ENCODE measurements at places on chromosomes 2 and 18.
A peak's percentile ranks its signal among the peaks of the same experiment; 100 is the strongest.

DNA sequence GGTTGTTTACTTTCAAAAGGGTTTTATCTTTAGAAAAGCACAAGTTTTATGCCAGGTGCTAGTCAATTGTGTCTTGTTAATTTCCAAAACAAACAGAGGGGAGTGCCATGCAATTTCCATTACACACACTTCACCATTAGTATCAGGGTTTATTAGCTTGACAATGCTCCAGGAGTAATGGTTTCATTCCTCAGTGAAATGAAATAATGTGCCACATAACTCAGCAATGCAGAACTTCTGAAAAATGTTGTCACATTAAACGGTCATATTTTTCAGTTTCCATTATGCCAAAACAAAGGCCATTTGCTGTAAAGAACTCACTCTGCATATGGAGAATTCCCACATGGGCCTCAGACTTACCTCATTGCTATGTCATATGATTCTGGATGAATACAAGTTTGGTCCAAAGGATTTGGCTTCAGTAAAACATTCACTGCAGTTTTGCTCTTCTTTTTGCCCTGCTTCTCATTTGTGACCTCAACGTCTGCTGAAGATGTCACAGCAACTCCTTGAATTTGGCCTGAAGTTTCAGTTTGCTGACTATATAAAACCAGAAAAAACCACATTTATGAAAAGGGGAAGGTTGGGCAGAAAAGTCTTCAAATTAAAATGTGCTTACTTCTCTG lies 198.2 kb downstream of the SRBD1 start:
- DNase-seq: peak; percentile 28

- no peak for DNase-seq
Measured at GRCh38 chr2:201821080-201821479, 14.7 kb downstream of the CDK15 start.

DNA sequence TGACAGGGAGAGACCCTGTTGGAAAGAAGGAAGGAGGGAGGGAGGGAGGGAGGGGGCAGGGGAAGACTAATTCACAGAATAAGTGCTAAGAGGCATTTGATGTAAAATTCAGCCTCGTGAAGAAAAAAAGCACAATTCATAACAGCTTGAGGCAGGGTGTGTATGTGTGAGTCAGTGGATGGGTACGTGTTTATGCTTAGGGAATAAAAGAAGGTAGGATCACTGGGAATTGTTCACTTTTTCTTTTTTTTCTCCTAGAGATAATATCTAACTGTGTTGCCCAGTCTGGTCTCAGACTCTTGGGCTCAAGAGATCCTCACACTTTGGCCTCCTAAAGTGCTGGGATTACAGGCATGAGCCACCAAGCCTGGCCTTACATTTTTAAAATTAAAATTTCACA lies 39.2 kb downstream of the WDR33 start:
- peak; percentile 76 for DNase-seq

- no peak for DNase-seq
Measured at GRCh38 chr18:30727849-30728248, 314.7 kb downstream of the DSC3 start.

- no peak for DNase-seq
Measured at GRCh38 chr2:31802711-31803110, 208.1 kb downstream of the MEMO1 start.

DNA sequence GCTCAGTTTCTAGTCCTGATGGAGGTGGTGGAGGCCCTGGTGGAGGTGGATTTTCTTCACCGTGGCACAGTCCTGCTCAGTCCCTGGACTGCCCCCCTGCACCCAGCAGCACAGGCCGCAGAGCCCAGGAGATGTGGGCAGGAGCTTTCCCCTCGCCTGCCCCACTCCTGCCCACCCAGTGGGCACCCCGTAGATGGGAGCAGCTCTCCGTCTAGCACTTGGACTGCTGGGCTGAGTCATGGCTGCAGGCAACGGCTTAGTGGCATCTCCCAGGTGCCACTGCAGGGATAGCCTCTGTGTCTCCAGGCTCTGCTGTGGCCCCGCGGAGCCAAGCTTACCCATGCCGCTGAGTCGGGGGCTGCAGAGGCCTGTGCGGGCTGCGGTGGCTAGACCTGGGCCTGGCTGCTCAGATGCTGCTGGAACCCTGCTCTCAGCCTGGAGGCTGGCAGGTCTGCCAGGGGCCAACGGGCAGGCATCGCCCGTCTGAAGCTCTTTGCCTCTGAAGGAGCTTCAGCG lies 92.3 kb upstream of the CTDP1 start:
- DNase-seq: no peak

- no peak for DNase-seq
Measured at GRCh38 chr2:168429988-168430387, 26.1 kb upstream of the CERS6 start.

- peak; percentile 52 for DNase-seq
Measured at GRCh38 chr2:67234440-67234839, 162.7 kb upstream of the ETAA1 start.

GRCh38 chr2:190720691-190721090 lies 71.8 kb downstream of the NAB1 start:
- no peak for DNase-seq

GRCh38 chr2:144004742-144005141 lies 515.2 kb downstream of the ZEB2 start:
- DNase-seq: no peak
